Stimulated activated CD4-positive, alpha-beta T cell treated with anti-CD3 and anti-CD28 coated beads, Interleukin-15, amount 100 ng/mL, for 1 hour (primary cell): ENCODE measurements at places on chromosomes 3 and 15.

- no peak for DNase-seq
These were observed 301.4 kb downstream of the PTPRG start for GRCh38 chr3:61862614-61863289.

GRCh38 chr15:81092559-81092902, 41.5 kb upstream of the CFAP161 start:
- no peak for DNase-seq

DNA sequence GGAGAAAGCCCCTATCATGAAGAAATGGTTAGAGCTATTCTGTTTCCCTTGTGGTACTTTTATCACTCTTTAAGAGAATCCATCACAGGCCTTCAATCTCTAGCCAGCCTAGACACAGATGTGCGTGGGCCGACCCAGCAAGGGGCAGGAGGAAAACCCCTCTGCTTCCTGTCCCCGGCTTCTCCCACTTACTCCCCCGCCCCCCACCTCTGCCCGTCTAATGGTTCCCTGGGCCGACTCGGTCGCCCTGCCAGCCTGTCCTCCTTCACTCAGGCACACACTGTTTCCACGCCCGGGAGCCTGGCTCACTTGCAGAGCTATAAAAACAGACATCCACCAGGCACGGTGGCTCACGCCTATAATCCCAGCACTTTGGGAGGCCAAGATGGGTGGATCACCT, 58.3 kb upstream of the TFRC start:
- no peak for DNase-seq

DNA sequence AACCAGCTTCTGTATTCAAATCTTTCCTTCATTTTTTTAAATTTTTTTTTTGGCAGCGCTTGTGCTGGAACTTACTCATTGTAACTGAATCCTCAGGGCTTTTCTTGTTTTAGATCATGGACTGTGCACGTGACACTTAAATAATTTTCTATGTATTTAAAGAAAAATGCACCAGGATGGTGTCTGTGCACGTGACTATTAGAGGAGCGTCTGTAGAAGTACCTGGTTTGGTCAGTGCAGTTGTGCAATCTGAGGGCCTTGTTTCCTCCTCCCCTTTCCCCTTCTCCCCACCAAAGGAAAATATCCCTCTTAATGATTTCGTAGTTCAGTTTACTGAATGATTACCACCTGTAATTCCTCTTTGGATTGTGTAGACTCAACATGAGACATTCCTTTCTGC, 31.3 kb downstream of the EDEM1 start:
- DNase-seq: no peak

DNA sequence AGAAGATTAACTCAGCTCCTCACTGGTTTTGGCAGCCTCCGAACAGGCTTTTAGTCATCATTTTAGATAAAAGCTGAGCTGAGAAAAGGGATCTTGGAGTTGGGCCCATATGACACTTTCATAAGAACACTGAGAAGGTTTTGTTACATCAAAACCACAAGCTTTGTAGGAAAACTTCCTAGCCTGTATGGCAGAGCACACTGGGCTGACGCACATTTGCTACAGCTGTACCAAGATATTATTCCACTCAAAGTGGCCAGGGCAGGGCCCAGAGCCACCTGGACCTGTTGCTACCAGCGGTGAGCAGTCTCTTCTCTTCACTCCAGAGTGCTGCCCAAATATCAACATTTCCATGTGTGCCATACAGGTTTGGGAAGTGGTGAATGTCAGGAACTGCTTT, 160.5 kb upstream of the CCDC54 start:
- DNase-seq: no peak

- no peak for DNase-seq
These were observed 413.9 kb upstream of the NR2F2 start for GRCh38 chr15:95916568-95916967.
